ENCODE measurements at places on chromosomes 1 and 21.
A peak's percentile ranks its signal among the peaks of the same experiment; 100 is the strongest.

DNA sequence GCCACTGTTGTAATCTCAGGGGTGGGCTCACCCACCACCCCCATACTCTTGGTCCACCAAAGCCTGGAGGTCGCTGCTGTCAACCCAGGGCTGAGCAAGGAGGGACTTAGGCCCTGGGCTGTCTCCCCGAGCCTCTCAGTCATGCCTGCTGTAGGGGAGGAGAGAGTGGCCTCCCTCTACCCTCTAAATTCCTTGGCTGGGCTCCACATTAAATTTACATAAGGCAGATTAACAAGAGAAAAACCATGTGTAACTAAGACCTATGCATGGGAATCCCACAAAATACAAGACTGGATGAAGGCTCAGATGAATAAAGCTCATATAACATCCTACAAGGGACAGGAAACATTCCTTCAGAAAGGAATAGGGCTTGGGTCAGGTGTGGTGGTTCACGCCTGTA lies 1.8 kb upstream of the PIK3CD start:
- no peak for DNase-seq

GRCh38 chr1:150321826-150322166 lies 463 bp downstream of the PRPF3 start:
- no peak for DNase-seq

- DNase-seq: peak; percentile 78
These were observed 145.0 kb downstream of the DHRS3 start for GRCh38 chr1:12472798-12473551.

GRCh38 chr1:10788592-10789006 lies 7.8 kb downstream of the CASZ1 start:
- no peak for DNase-seq

GRCh38 chr1:7582460-7582972 lies 188.6 kb upstream of the VAMP3 start:
- DNase-seq: no peak

- DNase-seq: no peak
These were observed 504.6 kb upstream of the NR5A2 start for GRCh38 chr1:199522936-199523335.

GRCh38 chr1:214844319-214844718 lies 238.2 kb upstream of the KCNK2 start:
- DNase-seq: no peak

DNA sequence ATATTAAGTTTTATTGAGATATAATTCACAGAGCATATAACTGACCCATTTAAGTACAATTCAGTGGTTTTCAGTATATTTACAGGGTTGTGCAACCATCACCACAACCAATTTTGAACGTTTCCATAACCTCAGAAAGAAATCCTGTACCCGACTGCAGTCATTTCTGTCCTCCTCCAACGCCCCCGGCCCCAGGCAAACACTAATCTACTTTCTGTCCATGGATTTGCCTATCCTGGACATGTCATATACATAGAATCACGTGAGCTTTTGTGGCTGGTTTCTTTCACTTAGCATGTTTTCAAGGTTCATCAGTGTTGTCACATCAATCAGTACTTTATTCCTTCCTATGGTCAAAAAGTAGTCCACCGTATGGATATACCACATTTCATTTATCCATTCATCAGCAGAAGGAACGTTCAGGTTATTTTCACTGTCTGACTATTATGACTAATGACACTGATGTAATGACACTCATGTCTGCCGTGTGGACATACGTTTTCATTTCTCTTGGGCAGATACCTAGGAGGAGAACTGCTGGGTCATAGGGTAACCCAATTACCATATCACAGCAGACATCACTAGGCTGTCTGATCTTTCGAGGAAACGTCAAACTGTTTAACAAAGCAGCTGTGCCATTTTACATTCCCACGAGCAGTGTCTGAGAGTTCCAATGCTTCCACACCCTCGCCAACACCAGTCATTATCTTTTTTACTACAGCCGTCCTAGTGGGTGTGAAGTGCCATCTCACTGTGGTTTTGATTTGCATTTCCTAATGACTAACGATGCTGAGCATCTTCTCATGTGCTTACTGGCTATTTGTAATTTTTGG lies 30.8 kb downstream of the MRPL37 start:
- DNase-seq: peak; percentile 26

DNA sequence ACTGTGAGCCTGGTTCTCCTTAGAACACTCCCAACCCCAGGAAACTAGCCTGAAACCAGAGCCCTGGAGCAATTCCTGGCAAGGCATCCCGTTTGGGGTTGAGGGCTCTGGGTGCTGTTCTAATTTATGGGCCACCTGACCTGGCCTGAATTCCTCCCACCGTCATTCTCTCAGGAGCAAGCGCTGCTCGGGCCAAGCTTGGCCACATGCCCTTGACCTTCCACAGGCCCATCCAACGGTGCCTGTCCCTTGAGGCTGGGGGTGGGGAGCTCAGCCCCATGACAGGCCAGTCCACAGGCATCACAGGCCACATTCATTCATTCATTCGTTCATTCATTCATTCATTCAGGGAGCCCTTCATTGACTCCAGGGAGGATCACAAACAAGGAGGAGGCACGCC lies 5.3 kb downstream of the PADI2 start:
- no peak for DNase-seq

DNA sequence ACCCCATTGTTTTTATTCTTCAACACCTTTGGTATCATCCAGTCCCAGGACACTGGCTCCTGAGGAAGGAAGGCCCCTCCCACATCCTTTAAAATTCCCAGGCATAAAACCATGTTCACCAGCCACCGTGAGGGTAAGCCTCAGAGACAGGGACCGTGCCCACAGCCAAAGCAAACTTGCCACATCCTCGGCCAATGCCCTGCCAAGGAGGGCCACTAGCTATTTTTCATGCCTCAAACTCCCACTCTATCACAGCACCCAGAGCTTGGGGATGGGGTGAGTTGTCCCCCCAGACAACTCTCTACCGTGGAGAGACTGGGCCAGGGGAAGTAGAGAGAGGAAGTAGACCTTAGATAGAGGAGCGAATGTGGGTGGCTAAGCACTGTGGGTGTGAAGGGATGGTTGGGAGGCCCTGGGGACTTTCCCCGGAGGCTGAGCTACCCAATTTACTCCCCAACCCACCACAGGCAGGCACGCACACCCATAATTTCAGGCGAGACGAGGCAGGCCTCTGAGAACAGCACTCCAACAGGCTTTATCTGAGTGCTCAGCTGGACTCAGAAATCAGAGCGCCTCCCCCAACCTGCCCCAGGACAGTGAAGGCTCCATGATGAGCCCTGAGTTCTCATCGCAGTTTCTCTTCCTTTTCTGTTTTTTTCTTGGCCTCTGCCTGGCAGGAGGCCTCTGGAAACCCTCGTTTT lies 15.9 kb upstream of the BTG2 start:
- DNase-seq: peak; percentile 94

DNA sequence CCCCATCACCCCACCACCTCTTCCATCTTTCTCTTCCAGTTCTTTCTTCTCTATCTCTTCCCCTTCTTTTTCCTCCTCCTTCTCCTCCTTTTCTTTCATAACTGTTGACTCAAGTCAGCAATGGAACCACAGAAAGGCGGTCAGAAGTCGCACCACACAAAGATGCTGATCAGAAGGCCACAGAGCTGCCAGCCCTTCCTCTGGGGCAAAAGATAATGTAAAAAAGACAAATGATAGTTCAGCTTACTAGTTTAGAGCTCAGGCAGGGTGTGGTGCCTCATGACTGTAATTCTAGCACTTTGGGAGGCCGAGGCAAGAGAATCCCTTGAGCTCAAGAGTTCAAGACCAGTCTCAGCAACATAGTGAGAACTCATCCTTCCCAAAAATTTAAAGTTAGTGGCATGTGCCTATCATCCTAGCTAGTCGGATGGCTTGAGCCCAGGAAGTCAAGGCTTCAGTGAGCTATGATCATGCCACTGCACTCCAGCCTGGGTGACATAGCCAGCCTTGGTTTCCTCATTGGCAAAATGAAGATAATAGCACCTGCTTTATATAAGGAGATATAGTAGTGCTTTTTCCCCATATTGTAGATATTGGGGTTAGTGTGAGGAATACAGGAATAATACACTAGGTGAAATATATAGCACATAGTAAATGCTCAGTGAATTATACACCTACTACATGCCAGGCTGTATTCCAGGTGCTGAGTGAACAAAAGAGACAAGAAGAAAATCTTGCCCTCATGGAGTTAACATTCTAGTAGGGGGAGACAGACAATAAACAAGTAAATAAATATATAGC lies 12.5 kb upstream of the IGSF3 start:
- DNase-seq: no peak

- no peak for DNase-seq
These were observed 75.0 kb upstream of the DUSP10 start for GRCh38 chr1:221816899-221817298.

DNA sequence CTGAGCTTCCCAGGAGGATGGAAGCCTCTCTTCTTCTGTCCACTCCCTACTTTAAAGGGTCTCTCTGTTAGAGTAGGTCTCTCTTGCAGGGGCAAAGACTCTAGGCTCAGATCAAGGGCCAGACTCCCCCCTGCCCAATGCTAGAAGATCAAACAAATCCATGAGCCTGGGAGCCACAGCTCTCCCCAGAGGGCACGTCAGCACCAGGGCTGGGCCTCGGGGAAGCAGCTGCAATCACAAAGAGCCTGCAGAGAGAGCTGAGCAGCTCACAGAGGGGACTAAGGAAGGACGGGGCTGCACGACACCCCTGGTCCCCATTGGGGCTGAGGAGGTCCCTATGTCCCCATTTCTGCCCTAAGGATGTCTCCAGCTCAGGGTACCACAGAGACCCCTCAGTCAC lies 3.9 kb downstream of the CNTN2 start:
- no peak for DNase-seq

DNA sequence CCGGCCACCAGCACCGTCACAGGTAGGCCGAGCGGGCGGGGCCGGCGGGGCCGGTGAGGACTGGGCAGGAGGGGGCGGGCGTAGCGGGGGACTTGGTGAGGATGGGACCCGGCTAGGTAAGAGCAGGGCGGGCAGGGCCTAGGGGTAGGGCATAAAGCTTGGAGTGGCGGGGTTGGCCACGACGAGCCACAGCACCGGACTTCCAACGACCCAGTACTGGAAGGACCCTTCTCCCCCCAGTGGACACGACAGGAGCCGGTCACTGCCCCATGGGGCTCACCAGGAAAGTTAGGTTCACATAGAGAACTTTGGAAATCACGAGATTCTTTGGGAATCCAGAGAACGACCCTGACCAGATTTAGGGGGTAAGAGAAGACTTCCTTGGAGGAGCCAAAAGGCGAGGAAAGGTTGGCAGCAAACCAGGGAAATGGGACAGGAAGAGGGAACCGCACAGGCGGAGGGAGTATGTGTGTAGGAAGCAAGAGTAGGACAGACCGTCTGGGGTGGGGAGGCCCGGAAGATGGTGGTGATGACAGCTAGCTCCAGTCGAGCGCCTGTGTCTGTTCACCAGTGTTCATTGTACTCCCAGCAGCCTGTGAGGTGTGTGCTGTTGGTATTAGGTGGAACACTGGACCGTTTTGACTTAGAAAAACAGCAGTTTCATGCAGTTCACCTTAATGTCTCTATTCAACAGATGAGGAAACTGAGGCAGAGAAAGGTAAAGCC lies 20.4 kb downstream of the ZNF362 start:
- DNase-seq: no peak
